ENCODE measurements at places on chromosomes 6 and 20.

DNA sequence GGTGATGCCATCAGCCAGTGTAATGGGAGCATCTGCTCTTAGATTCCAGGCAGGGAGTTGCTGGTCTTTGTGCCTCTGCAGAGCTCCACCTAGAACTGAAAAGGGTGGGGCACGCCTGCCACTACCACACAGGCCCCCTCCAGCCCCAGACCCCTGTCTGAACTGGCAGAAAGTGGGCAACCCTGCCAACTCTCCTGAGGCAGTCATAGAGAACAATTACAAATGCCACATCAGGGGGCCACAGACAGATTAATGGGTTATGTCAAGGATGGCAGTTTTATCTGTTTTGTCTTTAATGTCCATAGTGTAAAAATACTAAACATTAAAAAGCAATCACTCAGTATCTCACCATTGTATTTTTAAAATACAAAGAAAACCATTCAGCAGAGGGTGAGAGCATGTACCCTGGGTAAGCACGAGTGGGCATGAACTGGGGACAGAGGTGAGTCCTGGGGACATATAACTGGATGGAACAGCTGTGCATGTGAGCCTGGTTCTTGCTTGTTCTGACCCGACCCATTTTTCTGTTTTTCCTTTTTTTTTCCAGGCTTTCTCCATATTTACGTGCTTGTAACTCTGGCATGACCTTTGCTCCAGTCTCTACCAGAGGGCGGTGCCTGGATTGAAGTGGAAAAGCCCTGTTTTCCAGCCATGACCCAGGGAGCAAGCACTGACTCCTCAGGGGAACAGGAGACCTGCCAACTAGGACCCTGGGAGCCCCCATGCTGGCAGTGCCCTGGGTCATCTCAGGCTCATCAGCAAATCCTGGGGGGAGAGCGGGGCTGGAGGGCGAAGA lies 8.2 kb downstream of the TRAF3IP2 start:
- DNase-seq: no peak

GRCh38 chr6:15791448-15792181 lies 128.8 kb upstream of the DTNBP1 start:
- DNase-seq: no peak

DNA sequence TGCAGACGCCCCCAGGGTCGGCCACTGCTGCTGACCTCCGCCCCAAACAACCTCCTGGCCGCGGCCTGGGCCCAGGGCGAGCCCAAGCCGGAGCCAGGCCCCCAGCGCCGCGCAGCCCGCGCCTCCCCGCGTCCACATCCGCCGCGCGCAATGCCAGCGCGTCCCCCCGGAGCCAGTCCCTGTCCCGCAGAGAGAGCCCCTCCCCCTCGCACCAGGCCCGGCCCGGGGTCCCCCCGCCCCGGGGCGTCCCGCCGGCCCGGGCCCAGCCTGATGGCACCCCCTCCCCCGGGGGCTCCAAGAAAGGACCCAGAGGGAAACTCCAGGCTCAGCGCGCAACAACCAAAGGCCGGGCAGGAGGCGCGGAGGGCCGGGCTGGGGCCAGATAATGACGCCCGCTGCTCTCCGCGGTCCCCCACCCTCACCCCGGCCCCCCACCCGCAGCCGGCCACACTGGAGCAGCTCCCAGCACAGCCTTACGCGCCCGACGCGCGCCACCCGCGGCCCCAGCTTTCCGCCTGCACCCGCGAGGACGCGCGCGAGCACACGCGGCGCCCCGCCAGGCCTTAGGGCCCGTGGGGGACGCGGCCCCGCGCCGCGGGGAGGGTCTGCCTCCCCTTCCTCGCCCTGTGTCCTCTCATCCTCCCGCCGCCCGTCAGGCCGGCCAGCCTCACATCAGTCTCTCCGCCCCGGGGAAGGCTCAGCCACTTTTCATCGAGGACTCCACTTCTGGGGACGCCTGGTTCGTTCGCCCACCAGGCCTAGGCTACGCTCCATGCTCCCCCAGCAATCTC lies 12.9 kb upstream of the SLC22A7 start:
- no peak for DNase-seq

GRCh38 chr6:24451581-24452388 lies 37.6 kb downstream of the GPLD1 start:
- no peak for DNase-seq

GRCh38 chr6:17638212-17638715 lies 38.2 kb downstream of the FAM8A1 start:
- no peak for DNase-seq

- DNase-seq: peak; percentile 68
These were observed 25.6 kb downstream of the MMP24 start for GRCh38 chr20:35252037-35252461.

DNA sequence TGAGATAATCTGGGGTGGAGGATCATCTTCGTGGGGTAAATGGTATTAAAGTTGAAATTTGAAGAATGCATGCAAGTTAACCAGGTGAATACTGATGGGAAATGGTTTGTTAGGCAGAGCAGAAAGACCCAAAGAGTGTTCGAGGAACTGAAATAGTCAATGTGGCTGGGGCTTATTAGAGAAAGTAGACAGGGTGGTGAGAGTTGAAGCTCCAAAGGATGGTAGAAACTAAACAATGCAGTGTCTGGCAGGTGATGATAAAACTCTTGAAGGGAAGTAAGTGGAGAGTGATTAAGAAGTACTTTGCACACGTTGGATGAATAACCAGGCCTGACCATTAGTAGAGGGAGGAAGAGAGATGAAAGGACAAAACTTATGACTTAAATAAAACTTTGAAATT lies 39.8 kb upstream of the CENPW start:
- no peak for DNase-seq

GRCh38 chr6:21019614-21020013 lies 485.4 kb downstream of the CDKAL1 start:
- DNase-seq: no peak

DNA sequence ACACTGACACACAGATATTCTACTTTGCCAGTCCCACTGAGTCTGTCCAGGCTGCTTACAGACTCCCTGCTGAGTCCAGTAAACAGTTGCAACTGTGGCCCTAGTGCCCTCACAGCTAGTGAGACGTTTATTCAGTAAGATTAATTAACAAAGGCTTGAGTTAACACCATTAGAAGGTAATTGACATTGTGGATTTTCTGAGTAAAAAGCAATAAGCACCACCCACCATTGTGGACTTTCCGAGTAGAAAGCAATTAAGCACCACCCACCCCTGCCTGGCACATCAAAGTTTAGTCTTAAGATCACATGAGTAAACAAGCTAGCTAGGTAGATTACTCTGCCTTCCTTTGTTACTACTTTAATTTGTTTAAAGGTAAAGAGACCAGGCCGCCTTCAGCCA lies 408.6 kb upstream of the IMPG1 start:
- no peak for DNase-seq

GRCh38 chr6:71656121-71656520 lies 230.2 kb upstream of the RIMS1 start:
- no peak for DNase-seq

GRCh38 chr6:159169193-159169555 lies at the start of gene FNDC1:
Gene FNDC1, plus strand, starts transcription at chr6:159169400. Its CDS starts 197 bp downstream, at chr6:159169597.
- no peak for DNase-seq

DNA sequence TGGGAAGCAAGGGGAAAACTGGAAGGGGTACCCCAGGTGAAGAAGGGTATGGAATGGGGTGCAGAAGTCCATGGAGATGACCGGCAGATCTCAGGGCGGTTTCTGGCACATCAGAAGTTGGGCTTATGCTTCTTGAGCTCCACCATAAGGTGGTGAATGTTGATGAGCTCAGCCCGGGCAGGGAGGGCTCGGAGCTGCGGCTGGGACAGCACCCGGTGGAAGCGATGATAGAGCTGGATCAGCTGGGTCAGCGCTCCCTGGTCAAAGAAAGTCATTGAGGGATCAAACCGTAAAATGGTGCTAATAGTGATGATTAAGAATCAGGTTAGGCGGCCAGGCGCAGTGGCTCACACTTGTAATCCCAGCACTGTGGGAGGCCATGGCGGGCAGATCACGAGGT lies 20.9 kb downstream of the VPS52 start:
- no peak for DNase-seq

DNA sequence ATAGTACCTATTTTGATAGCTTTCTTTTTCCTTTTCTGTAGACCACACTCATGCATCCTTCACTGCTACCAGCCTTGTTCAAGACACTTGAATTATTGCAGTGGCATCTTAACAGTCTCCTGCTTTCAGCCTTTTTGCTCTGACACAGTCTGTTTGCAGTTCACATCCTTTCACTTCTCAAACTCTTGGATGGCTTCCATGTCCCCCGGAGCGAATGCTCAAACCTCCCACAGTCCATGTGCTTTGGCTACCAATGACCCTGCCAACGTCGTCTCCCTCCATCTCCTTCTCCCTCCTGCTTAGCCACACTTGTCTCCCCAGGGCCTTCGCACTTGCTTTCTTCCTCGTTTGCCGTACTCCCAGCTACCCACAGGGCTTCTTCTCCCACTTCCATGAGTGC lies 270.0 kb upstream of the ZFP64 start:
- no peak for DNase-seq

DNA sequence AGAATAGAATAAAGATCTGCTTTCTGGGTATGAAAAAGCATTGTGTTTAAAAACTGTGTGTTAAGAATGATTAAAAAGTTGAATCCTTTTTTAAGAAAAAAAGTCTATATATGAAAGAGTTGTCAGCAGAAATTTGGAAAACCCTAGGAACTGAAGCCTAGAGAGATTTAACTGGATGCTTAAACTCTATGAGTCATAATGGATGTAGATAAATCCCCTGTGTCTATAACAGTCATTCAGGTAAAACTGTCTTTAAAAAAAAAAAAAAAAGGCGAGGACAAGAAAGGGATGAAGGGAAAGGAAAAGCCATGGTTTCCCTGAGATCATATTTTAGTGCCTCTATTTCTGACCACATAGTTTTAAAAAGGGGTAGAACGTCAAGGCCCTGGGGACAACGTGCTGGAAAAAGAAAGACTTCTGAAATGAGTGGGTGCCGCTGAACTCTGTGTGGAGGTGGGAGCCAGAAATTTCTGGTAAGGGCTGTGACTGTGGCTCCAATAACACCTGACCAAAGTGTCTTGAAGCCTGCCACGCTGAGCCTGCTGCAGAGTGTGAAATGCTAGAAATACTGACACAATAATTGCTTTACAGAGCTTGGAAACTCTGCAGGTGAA lies 302.6 kb upstream of the ARID1B start:
- no peak for DNase-seq

Data from natural killer cell treated with Interleukin-12 subunit alpha and Interleukin-12 subunit beta and Interleukin-15 and Interleukin-18, amount 100 ng/mL, for 72 hours (primary cell).